ENCODE measurements at places on chromosomes 2 and 18.

DNA sequence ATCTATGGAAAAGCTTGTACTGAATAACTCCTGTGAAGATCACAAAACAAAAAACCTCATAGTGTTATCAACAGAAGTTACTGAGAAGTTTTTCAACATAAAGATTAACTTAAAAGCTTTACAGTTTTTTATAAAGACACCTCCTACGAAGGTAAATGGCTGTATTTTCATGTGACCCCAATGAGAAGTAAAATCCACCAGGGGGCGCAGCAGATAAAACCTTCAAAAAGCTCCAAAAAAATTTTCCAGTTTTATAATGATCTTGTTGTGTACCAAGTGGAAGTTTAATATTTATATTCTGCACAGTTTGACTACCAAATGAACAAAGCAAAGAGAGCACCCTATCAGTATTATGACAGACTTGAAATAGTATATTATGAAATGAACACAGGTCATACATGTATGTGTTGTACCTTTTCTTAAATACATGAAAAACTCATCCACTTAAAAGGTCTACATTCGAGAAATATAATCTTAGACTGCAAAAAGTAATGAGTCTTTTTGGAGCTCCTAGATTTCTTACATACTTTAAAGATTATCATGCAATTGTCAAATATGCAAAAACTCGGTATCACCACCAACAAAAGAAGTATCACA, 38.5 kb downstream of the PNO1 start:
- DNase-seq = no peak

DNA sequence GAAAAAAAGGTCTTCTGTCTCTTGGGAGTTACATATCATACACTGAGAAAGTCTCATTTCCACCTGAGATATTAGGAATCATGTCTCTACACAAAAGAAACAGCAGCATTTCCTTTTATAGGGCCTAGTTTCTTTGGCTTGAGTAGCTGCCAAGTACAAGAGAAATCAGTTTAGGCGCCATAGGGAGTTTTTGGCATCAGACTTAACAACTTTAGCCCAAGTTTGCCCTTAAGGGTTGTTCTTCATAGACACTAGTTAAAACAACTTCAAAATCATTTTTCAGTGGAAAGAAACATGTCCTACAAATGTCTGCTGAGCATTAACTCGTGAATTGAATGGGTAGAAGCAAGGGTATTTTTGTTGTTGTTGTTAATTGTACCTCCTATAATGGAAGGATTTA, 587.0 kb upstream of the DSEL start:
- DNase-seq = no peak

- DNase-seq = no peak
Observed at GRCh38 chr2:17517481-17518211, 594 bp downstream of the RAD51AP2 start.

GRCh38 chr2:96558061-96558460, 21.5 kb downstream of the ARID5A start:
- no peak for DNase-seq

DNA sequence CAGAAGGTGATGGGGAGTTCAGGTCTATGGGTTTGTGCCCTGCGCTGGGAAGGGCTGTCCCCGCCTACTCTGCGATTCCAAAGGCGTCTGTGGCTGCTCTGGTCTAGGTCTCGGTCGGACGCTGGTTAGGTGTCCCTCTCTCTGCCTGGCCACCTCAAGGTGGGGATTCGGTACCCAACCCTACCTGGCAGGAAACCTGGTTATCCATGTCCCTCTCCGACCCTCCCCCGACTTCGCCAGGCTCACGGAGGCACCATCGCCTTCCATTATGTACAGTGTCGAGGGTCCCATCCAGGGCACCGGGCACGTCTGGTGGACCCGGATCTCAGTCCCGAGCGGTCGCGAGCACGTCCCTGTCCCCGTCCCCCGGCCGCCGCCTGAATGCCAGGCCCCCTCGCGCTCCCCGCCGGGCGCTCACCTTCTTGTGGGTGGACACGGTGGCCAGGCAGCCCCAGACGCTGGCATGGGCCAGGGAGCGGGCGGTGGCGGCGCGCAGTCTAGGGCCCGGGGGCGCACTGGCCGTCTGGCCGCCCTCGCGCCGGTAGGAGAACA, 628 bp downstream of the CREG2 start:
- DNase-seq = no peak

- no peak for DNase-seq
Observed at GRCh38 chr18:30358555-30358954, 684.0 kb downstream of the DSC3 start.

DNA sequence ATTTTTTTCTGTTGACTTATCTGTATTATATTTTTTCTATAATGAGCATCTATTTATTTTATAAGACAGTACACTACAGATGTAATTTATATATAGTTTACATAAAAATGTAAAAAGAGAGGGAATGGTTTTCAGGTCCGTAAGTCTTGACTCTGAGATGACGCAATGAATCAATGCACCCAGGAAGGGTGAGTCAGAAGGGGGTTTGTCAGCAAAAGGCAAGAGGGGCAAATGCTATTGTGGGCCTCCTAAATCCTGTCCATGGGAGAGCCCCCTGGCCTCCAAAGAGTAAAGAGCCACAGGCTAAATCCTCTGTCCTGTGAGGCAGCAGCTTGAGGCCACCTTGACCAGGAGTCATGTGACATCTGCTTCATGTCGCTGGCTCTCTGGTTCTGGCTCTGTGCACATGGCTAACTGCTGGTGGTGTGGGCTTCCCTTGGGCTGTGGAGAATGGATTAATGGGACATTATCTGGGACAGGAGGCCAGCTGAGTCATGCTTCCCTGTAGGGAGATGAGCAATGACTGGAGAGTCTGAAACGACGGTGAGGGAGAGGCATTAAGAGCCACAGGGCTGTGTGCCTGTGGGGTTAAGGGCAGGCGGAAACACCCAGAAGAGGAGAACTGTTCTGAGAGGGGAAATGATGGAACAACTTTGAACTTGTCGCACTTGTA, 22.8 kb upstream of the ASB18 start:
- DNase-seq = no peak

GRCh38 chr18:61595615-61596251, 262.5 kb downstream of the CDH20 start:
- DNase-seq = no peak

DNA sequence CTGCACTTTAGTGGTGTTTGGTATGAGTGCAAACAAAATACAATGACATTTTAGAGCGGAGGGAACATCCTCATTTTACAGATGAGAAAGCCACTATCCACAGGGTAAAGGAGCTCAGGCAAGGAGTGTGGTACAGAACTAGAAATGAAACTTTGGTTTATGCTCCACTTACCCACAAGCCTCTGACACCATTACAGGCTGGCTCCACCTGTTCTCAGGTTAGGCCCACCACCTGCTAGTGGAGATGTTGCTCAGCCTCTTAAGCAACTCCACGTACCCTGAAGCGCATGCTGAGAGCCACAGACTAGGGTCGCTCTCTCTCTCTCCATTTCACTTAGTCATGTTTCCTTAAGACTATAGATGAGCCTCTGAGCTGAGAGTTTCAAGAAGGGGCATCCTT, 130.0 kb downstream of the MBD2 start:
- DNase-seq = no peak

GRCh38 chr2:185978634-185979407, 240.2 kb downstream of the FSIP2 start:
- DNase-seq = no peak

DNA sequence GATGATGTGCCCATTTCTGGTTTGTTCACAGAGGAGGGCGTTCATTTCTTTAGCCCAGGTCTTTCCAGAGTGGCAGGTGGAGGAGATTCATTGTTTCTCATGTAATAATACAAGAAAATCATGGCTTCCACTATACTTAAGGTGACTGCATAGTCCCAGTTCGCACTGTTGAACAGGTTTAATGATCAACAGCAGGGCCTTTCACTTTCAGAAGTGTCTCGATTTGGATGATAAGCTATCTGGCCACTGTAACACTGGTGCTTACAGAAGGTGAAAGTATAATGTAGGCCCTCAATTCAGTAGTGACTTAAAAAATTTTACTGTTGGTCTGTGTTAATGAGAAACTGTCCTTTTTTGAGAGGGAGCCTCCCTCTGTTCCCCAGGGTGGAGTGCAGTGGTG, 1.4 kb downstream of the RMC1 start:
- no peak for DNase-seq

GRCh38 chr2:227462462-227462951, 9.4 kb upstream of the AGFG1 start:
- DNase-seq = no peak

DNA sequence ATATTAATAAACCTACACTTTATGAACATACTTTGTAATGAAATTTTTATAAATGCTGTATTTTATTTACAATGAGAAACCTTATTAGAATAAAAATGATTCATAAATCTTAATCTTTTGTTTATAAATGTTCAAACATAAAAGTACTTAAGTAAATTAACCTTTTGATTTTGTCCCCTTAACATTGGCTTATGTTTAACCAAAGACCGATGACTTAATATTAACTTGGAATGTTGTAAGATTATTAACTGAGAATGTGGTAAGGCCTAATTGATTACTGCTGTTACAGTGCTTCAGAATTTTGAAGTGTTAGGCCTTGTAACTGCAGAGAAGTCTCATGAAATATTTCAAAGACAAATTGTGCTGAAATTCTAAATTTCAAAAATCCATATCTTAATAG, 5.7 kb downstream of the CPS1 start:
- DNase-seq = no peak

GRCh38 chr2:111618978-111619902, 264.8 kb downstream of the ANAPC1 start:
- no peak for DNase-seq

DNA sequence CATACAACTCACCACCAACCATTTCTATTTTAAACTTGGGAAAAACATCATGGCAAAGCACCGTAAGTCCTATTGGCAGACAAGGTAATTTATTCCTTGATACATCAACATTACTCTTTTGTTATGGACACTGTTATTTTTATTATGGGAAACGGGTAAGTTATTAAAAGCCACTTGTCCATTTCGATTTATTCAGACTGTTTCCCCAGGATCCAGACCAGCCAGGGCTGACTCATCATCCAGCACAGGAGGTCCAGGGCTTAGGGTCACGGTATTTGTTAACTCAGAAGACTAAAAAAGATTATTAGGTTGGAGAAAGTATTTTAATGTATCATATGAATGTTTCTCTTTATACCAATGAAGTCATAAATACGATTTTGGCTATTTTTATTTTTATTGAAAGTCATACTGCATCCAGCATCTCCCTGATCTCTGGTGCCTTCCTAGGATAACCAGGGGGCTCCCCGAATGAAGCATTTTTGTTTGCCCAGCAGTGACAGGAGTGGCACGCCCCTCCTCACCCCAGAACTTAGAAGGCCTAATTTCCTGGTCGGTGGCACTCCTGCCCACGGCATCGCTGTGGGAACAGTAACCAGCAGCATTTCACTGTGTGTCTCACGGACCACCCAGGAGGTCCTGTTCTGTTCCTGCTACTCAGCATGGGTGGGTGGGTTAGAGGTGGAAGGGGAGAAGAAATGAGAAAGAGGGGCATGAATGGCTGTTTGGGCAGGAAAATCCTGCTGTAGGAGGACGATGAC, 446.1 kb downstream of the EIPR1 start:
- DNase-seq = no peak

- no peak for DNase-seq
Observed at GRCh38 chr2:45586600-45586999, 24.5 kb downstream of the SRBD1 start.

- no peak for DNase-seq
Observed at GRCh38 chr2:37583402-37583801, 88.0 kb downstream of the CDC42EP3 start.

DNA sequence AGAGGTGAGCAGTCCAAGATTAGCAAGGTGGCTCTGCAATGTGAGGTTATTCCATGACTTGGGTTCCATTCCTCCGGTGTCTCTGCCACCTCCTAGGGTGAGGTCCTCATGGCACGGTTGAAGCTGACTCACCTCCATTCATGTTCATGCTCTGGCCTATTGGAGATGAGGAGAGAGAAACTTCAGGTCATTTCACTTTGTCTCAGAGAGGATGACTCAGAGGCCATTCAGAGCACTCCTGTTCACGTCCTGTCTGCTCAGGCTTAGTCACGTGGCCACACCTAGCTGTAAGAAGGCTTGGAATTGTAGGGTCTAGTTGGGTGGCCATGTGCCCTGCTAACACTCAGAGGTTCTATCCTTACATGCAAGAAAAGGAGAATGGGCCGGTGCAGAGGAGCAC, 67.5 kb upstream of the MBOAT2 start:
- DNase-seq = no peak

GRCh38 chr2:10467401-10467800, 19.3 kb upstream of the ODC1 start:
- no peak for DNase-seq

DNA sequence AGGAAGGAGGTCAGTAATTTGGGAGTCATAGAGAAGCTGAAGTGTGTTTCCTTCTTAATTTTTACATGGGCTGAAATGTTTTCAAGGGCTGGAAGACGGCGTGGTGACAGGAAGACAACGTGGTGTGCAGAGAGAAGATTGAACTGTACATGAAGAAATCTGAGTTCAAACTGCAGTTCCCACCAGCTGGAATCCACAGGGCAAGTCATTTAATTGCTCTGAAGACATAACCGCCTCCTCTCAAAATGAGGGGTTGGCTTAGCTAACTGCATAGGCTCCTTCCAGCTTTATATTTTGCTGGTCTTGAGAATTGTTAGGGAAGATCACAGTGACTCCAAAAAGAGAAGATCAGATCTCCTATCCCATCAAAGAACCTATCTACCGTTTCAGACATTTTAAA, 103.9 kb downstream of the SLC8A1 start:
- DNase-seq = no peak

- DNase-seq = no peak
Observed at GRCh38 chr18:39345321-39345720, 1779.7 kb upstream of the CELF4 start.
